Stimulated activated CD4-positive, alpha-beta T cell treated with anti-CD3 and anti-CD28 coated beads, Interleukin-1b, Interleukin-23, amount 100 ng/mL, for 4 hours (primary cell): ENCODE measurements at places on chromosomes 1 and 21.

- no peak for DNase-seq
Observed at GRCh38 chr1:36673202-36673601, 190.5 kb upstream of the CSF3R start.

DNA sequence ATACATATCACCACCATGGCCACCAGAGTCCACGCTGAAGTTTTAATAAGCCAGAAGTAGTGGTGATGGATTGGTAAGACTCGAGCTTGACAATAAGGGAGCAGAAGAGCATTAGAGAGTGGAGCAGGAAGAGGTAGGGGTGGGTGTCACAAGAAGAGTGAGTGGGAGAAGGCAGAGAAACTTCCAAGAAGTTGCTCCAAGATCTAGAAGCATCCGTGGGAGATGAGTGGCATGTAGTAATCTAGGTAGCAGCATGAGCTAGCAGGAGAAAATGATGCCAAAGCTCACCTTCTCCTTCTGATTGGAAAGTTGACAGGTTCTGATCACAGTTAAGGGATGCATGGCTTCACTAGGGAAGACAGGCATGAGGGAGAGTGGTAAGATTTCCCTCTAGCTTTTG is 49.2 kb downstream of the PLXNA2 start:
- DNase-seq, result no peak

- no peak for DNase-seq
Observed at GRCh38 chr1:119941392-119941791, 45.1 kb upstream of the ADAM30 start.

DNA sequence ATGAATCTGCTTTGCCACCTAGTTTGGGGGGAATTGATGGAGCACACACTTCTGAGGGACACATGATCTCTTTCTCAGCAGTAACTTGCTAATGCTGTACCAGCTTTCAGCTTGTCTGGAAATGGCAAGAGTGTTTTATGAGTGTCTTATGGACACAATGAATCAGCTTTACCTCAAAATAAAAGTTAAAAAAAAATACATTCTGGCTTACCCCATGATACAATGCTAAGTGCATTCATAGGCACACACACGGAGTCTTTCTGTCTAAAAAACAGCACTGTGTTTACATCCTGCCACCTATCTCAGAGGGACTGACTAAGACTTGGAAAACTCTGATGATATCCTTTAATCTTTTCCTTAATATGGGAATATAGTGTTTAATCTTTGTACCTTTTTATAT is 455.5 kb upstream of the ADAMTS5 start:
- DNase-seq, result no peak

- DNase-seq, result peak; percentile 34
Observed at GRCh38 chr21:41121785-41122415, 46.1 kb upstream of the BACE2 start.

GRCh38 chr1:210394281-210394821 is 65.6 kb downstream of the HHAT start:
- no peak for DNase-seq

- no peak for DNase-seq
Observed at GRCh38 chr21:45920824-45921600, 60.6 kb upstream of the COL6A1 start.

- DNase-seq, result no peak
Observed at GRCh38 chr1:65267271-65267670, 42.1 kb upstream of the DNAJC6 start.

DNA sequence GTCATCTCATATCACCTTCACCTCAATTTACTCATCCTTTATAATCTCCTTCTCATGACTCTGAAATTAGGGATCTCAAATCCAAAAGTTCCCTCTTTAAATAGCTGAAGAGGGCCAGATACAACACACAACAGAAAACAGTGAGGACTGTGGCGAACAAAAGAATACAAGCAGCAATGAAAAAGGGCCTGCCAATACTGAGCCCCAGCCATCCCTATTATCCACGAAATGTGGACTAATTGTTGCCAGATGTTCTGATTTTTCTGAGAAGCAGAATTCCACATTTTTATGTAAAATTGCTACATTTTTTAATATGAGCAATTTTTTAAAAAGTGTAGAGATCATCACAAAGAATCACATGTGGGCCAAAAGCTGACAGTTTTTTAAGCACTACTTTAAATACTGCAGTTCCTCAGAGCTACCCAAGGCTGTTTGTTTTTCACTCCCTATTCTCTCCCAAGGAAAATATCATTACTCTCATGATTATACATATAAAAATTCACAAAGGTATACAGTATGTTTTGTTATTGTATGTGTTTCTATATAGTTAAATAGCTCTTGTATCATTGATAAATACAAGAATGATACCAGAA is 90.0 kb downstream of the ASH1L start:
- no peak for DNase-seq

DNA sequence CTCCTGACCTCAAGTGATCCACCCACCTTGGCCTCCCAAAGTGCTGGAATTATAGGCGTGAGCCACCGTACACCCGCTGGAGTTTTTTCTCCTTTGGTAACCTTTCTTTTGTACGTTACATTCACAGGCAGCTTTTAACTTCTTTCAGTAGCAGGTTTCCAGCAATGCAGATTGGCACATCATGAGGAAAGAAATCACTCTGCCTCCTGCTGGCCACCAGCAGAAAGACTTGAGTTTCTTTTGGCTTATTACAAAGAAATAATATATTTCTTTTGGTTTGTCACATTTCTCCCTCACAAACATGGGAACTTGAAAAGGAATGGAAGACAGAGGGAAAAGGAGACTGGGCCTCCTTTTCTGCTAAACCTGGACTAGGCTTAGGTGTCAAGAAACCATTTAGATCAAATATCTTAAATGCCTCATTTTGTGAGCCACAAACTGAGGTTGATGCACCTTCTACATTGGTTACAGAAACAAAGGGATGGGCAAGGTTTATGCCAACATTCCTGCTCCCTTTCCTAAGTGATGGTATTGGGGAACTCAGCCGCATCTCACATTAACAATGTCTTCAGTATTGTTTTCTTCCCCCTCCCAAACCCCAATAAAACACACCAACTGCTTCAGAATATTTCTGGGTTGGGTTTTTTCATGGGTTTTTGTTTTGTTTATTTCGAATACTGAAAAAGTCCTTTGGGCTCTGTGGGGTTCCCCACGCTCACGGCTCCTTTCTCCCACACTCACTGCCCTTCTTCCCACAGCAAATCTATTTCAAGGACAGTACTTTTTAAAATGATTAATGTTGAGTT is 7.7 kb downstream of the ENSA start:
- DNase-seq, result peak; percentile 44

DNA sequence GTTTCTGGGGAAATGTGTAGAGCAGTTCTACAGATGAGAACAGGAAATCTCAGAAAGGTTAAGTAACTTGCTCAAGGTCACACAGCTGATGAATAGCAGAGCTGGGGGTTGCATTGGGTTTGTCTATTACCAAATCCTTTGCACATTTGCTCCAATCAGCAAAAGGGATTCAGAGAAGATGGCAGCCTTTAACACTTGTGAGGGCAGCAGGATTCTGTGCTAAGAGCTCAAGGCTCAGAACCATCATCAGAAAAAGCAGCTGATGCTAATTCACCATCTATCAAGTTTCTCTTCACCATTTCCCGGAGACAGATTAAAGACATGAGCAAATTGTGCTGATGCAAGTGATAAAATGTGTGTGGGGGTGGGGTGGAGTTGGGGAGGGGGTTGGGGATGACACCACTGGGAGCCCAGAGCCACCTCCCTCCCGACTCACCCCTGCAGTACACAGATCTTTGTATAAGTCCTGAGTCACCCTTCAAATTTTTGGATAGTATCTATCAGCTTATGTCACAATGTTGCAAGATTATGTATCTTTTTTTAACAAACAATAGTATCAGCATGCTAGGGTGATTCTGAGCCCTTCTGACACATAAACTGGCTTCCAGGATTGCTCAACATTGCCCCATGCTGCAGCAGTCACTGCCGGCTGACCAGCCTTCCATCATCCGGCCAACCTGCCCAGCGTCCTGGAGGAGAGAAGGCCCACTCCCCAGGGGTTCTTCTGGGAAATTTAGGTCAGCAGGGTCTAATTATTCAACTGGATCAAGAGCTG is 2.8 kb upstream of the SPSB1 start:
- peak; percentile 24 for DNase-seq

DNA sequence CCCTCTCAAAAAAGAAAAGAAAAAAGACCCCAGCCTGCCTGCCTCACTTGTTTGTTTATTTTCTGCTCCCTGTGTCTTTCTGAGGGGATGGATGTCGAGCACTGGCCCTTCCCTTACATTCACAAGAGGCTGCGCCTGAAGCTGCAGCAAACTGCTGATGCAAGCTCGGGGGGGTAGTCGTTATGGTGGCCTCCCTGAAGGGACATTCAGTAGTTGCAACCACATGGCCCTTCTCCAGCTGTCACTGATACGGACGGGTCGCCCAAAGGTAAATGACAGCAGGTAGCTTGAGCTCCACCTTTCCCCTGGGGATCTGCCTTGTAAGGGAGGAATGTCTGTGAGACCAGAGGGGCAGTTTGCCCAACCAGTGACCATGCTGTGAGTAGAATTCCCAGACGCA is 17.7 kb downstream of the PLEKHM2 start:
- no peak for DNase-seq

DNA sequence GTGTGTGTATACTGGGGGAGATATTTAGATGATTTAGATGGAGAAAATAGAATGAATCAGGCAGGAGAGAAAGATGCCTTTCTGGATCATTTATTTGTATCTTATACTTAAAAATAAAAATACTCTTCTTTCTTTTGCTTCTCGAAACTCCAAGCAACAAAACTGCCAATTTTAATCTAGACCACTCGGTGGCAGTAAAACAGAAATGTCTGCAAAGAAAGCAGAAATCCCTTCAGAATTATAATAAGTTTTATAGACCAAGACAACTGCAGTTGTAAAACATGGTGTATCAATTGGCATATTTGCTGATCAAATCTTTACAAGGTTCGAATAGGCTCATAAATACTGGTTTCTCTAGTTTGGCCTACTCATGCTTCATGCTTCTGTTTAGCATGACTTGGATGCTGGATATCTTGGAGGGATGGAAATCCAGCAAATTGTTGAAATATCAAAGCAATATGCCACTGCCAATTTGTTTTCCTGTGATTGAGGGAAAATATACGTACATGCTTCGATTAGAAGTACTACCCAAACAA is 15.1 kb upstream of the C1orf87 start:
- no peak for DNase-seq

DNA sequence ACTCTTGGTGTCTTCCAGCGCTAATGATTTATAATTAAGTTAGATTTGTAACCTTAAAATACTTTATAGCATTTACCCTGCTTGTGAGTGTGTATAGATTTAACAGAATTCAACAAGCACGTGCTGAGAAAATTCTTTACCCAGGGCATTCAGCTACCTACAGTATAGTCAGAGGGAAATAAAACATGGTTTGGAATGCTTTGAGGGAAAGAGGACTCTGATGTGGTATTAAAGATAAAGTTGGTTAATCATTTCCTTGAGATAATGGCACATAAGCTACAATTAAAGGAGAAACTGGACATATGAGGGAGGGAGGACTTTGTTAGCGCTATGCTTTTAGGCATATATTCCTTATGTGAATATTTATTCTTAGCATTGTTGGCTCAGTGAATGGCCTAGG is 26.4 kb upstream of the IL12RB2 start:
- no peak for DNase-seq

- no peak for DNase-seq
Observed at GRCh38 chr1:59230622-59231021, 66.3 kb upstream of the FGGY start.

GRCh38 chr1:159010391-159010790 is 684 bp downstream of the IFI16 start:
- DNase-seq, result no peak

- DNase-seq, result no peak
Observed at GRCh38 chr1:115654125-115654524, 12.4 kb downstream of the VANGL1 start.

DNA sequence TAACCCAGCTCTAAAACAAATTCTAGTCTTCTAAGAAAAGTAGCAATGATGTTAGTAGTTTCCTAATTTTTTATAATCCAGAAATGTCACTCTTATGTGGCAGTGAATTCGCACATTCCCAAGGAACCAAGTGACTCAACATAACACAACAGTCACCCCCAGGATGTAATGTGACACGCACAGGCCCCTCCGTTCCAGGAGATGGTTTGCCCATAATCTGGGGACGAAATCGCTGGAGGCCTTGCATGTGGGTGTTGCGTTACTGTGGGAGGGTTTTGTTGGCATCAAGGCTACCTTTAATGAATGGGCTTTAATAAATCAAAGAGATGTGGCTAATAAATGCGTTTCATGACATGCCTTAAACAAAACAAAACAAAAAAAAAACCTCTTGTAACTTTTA is 50.9 kb downstream of the EVA1C start:
- no peak for DNase-seq

DNA sequence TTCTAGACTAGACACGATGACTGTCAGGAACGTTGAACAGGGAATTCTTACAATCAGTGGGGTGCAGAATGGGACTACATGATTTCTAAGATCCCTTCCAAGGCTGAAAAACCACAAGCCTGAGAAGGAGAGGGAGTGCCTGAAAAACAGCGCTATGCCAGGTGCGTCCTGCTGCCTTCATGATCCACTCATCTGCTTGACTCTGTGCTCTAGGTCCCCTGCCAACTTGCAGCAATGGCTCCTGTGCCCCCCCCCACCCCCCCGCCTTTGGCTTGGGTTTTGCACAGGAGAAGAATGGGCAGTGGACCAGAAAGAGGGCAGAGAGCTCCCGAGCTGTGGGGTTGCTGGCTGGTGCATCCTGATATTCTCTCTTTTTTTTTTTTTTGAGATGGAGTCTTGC is 5.9 kb downstream of the SLC2A7 start:
- no peak for DNase-seq

DNA sequence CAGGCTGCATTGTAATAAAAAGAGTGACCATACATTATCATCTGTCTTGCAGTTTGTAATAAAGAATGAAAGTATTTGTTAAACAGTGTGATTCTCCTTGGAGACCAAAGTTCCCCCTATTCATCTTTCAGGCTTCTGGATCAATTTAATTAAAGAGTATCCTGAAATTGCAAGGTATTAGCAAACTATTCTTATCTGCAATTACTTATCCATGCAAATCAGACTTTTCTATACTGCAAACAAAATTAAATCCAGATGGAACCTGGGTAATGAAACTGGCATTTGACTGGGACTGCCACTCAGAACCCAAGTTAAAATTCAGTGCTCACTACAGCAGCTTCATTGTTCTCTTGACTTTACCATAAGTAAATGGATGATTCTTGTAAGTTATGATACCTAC is 37.1 kb downstream of the JAK1 start:
- DNase-seq, result no peak

- DNase-seq, result no peak
Observed at GRCh38 chr1:236844499-236845271, 49.6 kb downstream of the MTR start.

- peak; percentile 48 for DNase-seq
Observed at GRCh38 chr1:31848381-31848897, 32.6 kb upstream of the SPOCD1 start.

GRCh38 chr1:244083383-244083943 is 32.4 kb downstream of the ZBTB18 start:
- DNase-seq, result no peak

GRCh38 chr1:115465802-115466363 is 127.8 kb upstream of the NGF start:
- no peak for DNase-seq

GRCh38 chr1:231628207-231628876 is 1.8 kb downstream of the DISC1 start:
- DNase-seq, result peak; percentile 45

- DNase-seq, result no peak
Observed at GRCh38 chr1:235865565-235866204, 1.0 kb downstream of the LYST start.
